ENCODE measurements at places on chromosomes 7 and 10.
A peak's percentile ranks its signal among the peaks of the same experiment; 100 is the strongest.

- DNase-seq = no peak
Observed at GRCh38 chr7:44515590-44516268, 25.3 kb upstream of the NUDCD3 start.

- DNase-seq = peak; percentile 25
Observed at GRCh38 chr10:79034271-79034876, 34.4 kb upstream of the ZMIZ1 start.

- DNase-seq = no peak
Observed at GRCh38 chr10:103811463-103811862, 43.9 kb downstream of the SH3PXD2A start.

- DNase-seq = no peak
Observed at GRCh38 chr7:20575736-20576135, 39.7 kb upstream of the ABCB5 start.

DNA sequence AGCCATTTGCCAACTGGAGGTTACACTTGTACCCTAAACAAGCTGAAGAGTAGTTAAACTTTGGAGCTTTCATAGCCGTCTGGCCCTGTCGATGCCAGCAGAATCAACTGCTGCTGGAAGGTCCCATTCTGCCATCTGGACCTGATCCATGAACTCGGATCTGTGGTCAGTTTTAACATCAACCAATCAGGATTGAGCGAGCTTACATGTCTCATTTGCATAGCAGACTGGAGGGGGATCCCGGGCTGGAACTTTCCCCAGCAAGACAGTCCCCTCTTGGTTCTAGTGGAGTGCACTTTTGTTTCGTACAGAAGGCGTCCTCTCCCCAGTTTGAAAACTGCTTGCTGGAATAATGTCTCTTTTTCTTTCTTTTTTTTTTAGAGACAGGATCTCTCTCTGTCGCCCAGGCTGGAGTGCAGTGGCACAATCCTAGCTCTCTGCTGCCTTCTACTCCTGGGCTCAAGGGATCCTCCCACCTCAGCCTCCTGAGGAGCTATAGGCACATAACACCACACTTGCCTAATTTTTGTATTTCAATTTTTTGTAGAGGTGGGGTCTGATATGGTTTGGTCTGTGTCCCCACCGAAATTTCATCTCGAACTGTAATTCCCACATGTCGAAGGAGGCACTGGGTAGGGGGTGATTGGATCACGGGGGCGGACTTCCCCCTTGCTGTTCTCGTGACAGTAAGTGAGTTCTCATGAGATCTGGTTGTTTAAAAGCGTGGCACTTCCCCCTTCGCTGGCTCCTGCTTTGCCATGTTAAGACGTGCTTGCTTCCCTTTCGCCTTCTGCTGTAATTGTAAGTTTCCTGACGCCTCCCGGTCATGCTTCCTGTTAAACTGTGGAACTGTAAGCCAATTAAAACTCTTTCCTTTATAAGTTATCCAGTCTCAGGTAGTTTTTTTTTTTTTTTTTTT, 42.8 kb upstream of the SEPHS1 start:
- DNase-seq = no peak

DNA sequence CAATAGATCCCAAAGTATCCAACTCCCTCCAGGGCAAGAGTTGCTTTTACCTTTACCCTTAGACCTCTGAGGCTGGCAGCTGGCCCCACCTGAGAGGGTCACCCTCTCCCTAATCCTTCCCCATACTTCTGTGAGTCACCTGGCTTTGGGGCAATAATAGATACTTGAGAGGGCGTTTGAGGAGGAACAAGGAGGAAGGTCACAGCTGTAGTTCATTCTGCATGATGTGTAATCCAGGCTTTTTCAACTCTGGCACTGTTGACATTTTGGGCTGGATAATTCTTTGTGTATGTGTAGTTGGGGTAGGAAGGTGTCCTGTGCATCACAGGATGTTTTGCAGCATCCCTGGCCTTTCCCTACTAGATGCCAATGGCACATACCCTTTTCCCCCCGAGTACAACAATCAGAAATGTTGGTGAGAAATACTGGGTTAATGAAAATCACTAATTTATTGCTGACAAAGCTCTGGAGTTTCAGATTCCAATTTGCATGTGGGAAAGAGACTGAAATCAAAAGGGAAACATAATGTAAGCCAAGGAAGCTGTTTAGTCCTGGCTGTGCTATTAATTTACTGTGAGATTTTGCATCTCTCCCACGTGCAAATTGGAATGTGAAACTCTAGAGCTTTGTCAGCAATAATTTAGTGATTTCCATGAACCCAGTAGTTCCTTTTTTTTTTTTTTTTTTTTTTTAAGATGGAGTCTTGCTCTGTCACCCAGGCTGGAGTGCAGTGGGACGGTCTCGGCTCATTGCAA, 3.6 kb downstream of the BLVRA start:
- no peak for DNase-seq

- peak; percentile 38 for DNase-seq
Observed at GRCh38 chr10:73586583-73586984, 4.6 kb downstream of the USP54 start.

DNA sequence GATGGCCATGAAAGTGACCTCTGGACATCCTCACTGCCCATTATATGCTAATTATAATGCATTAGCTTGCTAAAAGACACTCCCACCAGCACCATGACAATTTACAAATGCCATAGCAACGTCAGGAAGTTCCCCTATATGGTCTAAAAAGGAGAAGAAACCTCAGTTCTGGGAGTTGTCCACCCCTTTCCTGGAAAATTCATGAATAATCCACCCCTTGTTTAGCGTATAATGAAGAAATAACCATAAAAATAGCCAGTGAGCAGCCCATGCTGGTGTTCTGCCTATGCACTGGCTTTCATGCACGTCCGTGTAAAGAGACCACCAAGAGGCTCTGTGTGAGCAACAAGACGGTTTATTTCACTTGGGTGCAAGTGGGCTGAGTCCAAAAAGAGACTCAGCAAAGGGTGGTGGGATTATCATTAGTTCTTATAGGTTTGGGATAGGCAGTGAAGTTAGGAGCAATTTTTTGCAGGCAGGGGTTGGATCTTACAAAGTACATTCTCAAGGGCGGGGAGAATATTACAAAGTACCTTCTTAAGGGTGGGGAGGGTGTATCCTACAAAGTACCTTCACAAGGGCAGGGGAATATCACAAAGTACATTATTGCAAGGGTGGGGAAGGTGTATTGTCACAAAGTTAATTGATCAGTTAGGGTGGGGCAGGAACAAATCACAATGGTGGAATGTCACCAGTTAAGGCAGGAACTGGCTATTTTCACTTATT, 45.6 kb downstream of the LBX1 start:
- no peak for DNase-seq

GRCh38 chr7:34247468-34247867, 342.1 kb downstream of the BMPER start:
- DNase-seq = no peak

DNA sequence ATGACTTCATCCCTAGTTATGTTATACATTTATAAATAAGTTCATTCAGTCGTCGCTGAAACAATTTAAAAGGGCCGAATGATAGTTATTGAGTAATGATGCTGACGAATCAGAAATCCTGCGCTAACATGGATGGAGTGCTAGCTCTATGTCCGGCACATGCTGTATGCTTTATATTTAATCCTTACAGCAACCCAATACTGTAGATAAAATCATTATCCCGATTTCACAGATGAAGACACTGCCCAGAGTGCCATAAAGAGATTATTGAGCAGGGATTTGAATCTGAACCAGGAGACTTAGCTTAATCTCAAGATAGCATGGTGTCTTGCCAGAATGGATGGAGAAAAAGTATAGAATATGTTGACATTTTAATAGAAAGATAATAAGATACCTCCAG, 1.1 kb upstream of the ICA1 start:
- DNase-seq = no peak

DNA sequence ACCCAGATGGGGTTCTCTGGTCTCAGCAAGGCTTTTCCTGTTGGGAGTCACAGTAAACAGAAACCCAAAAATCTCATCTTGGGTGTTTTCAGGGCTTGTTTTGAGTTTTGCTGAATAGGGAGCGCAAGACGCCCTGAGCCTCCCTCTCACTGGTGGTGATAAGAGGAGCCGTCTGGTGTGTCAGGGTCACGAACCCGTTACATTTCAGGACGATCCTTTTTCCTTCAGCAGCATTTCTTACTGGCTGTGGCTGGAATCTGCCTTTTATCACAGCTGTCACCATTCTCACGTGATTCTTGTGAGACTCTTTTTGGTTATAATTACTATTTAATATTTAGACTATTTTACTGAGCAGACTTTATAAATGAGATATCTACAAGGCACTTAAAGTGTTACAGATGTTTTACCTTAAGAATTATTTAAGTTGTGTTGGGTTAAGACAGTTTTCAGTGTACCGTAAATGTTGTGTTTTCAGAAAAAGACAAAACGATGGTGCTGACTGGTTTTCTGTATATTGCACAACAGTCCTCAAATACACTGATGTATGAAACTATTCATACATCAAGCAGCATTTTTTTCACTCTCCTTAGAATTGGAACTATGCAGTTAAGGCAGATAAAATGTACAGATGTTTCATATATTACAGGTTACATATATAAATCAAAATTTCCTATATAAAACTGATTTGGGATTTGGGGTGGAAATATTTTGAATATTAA, 2.2 kb upstream of the GET4 start:
- DNase-seq = no peak

All from lower leg skin (tissue), 4 donors.